ENCODE measurements at places on chromosomes 12 and 14.
A peak's percentile ranks its signal among the peaks of the same experiment; 100 is the strongest.

DNA sequence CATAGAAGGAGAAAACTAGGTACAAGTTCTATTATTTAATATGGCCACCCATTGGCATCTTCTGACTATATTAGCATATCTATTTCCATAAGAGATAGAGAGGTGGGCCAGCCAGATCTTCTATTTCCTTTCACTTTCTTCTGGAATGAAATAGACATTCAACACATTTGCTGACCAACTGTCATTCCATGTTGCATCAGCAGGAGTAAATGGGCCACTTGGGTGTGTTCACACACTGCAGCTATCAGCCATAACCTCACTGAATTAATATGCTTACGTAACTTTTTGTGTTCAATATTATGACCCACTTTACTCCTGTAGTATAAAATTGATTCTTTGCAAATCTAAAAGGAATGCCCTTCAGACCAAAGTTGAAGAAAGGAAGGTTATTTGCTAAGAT lies 106.2 kb upstream of the LGR5 start:
- DNase-seq = no peak

DNA sequence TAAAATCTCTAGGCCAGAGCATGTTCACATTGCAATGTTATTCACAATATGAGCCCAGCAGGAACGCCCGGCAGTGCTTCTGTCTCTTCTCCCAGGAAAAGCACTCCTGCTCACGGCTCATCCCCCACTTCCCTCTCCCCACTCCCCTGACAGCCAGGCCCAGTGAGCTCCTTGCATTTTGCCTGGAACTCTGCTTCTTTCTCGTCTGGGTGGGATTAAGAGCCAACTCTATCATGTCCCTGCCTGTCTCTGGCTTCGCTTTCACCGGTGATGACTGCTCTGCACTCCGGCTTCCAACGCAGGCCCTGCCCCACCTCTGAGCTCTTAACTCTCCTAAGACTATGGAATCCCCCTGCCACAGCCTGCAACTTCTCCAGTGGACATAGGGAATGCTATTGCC lies 2.5 kb downstream of the PLEK2 start:
- DNase-seq = no peak

DNA sequence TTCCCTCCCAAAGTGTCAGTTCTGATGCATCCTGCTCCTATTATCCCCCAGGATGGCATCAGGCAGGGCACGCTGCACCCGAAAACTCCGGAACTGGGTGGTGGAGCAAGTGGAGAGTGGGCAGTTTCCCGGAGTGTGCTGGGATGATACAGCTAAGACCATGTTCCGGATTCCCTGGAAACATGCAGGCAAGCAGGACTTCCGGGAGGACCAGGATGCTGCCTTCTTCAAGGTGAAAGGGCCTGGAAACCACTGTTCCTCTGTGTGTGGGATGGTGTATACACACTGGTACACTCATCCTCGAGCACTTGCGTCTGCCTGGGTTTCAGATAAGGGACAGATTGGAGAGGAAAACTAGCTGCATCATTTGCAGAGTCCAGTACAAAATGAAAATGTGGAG lies 1.0 kb downstream of the IRF9 start:
- DNase-seq = no peak

DNA sequence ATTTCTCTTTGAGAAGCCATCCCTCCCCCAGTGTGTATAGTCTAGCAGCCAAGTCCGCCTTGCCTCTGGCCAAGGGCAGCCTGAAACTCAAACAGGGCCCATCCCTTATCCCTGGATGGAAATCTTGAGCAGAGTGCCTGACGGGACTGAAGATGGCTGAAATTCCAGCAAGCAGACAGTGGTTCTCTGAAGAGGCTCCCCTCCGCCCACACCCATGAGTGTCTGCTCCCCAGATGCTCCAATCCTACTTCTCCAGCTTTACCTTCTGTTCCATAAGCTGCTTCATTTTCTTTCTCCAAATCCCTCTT lies 396.2 kb downstream of the NUAK1 start:
- DNase-seq = no peak

DNA sequence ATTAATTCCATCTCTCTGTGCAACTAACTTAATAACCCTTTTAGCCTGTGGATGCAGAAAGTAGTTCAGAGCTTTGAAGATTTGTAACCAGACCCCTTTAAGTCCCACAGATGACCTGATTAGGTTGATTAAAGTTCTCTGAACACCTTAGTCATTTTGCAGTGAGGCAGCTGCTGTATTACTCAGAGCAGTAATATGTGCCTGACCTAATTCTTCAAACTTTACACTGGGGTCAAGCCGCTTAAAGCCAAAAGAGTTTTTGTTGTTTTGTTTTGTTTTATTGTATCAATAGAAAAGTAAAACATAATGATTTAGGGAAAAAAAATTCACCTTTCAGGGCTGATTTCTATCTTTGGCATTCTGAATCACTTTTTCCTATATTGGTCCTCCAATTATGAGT lies 78.6 kb upstream of the PLEKHG7 start:
- DNase-seq = peak; percentile 96

GRCh38 chr12:125619723-125620122 lies 554.5 kb downstream of the AACS start:
- DNase-seq = no peak

DNA sequence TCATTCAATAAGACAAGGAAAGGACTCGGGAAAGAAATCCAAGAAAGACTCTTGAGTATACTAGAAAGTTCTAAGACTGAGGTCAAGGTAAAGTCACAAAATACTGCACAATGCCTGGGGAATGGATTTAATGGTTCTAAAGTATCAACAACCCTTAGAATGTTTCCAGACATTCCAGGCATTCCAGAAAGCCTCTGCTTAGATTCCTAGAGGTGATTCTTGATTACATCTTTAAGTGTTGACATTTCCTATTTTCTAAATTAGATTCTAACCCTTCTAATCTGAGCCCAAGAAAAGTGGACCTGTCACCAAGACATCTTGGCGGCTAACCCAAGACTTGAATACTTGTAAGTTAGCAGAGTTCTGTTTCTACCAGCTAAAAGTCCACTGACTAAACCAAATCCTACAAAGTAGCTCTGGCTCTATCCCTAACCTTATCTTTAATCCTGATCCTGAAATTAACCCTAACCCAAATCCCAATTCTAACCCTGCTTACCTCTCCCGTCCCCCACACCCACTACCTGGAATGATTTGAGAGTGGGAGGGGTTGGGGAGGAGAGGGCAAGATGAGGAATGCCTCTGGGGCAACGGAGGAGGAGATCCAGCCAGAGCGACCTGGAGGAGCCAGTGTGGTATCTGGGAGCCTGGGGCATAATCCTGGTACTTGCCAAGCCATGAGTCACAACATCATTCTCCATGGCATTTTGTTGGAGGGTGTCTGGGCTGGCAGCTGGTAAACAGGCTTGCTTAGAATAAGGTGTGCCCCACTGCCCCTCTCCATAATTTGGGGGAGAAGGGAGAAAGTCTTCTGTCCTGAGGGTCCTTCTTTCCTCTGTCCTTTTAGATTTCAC lies 93.4 kb upstream of the HOXC13 start:
- no peak for DNase-seq

GRCh38 chr12:81083906-81084513 lies 6.1 kb downstream of the ACSS3 start:
- no peak for DNase-seq

DNA sequence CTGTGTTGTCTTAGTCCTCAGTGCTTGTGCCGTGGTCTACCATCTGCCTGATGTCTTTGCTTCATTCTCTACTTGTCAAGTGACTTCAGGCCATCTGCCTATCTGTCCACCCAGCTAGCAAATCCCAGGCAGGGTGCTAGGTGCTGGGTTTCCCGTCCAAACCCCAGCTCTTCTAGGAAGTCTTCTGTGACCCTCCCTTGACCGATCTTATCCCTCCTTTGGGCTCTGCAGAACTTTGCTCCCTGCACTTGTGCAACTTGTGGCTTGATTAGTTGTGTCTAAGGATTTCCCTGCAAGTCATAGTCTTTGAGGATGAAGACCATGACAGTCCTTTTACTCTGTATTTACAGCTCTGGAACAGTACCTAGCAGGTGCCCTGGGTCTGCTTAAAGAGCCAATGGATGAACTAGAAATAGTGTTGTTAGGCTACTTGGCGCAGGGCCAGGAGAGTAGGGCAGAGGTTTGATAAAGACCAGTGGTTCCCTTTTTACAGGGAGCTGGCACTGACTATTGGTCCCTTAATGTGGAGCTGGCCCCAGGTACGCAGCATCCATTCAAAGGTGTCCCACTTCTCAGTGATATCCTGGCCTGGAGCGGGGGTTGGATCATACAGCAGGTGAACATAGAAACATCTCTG lies 60.1 kb downstream of the ADCK1 start:
- no peak for DNase-seq

- DNase-seq = no peak
These were observed 216.0 kb upstream of the PELI2 start for GRCh38 chr14:55902241-55902640.

GRCh38 chr12:18207266-18207665 lies 54.1 kb upstream of the PIK3C2G start:
- no peak for DNase-seq

- no peak for DNase-seq
These were observed 49.2 kb upstream of the EIF5 start for GRCh38 chr14:103284574-103285467.

GRCh38 chr12:77882709-77883108 lies 52.0 kb downstream of the NAV3 start:
- DNase-seq = no peak

DNA sequence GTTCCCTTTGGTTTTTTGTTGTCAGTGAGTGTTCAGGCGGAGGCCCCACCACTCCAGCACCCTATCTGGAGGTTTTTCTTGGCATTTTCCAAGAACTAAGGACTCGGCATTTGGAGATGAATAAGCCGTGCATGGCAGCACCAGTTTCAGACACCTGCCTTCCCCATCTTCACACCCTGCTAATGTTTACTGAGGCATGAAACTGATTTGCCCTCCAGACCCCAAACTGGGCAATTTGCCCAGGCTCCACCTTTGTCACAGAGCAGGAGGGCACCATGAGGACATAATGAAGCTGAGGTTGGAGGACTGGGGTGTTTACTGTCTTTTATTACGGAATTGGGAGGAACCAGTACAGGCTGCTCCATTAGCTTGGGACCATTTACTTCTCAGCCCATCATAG lies 113.4 kb downstream of the LGMN start:
- no peak for DNase-seq

GRCh38 chr12:122842505-122843405 lies 7.5 kb downstream of the HIP1R start:
- no peak for DNase-seq

DNA sequence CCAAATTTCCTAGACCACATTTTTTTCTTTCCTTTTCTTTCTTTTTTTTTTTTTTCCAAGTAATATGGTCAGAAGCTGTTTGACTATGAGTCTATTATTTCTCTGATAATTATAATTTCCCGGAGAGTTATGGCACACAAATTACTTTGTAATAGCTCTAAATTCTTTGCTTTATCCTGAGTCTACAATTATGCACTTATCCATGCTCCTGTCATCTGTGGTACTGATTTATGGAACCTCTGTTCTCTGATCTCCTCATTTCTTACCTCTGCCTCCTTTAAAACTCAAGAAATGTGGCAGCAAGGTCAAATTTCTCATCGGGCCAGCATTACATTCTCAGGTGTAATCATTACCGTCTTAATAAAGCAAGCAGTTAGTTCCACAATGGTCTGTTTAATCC lies 282.1 kb downstream of the PAWR start:
- DNase-seq = no peak

All from retinal pigment epithelial cell (primary cell).